ENCODE measurements at places on chromosomes 3 and 15. TPM values are rescaled to one million over a fixed set of nuclear protein-coding genes. Genes with fewer than 3 reads are reported as not detected.

The ADCY5 gene
- not detected for total RNA-seq

The RBPMS2 gene
- total RNA-seq: 0.14 TPM

The A4GNT gene
- total RNA-seq: not detected

The SRGAP3 gene
- 2.8 TPM for total RNA-seq

The LRRC34 gene
- 6.3 TPM for total RNA-seq

The TMEM266 gene
- total RNA-seq: not detected

The PROS1 gene
- total RNA-seq: 0.50 TPM

The EFCAB12 gene
- 1.4 TPM for total RNA-seq

The CCK gene
- total RNA-seq: not detected

The DNAJA4 gene
- 36.4 TPM for total RNA-seq

The GOLGA8G gene
- total RNA-seq: not detected

The ANAPC13 gene
- total RNA-seq: 47.6 TPM

The ERICH6 gene
- 0.19 TPM for total RNA-seq

The WWTR1 gene
- total RNA-seq: 0.53 TPM

The ROPN1 gene
- not detected for total RNA-seq

The PIGB gene
- 27.5 TPM for total RNA-seq

The GOLGA6B gene
- total RNA-seq: 0.51 TPM

The GXYLT2 gene
- total RNA-seq: 0.23 TPM

The USP50 gene
- not detected for total RNA-seq

The RTP1 gene
- total RNA-seq: not detected

The GOLGA8S gene
- total RNA-seq: 0.07 TPM

The PLCL2 gene
- 24.7 TPM for total RNA-seq

The TXNRD3 gene
- total RNA-seq: 2.9 TPM

The SLC2A2 gene
- not detected for total RNA-seq

The ZXDC gene
- 32.8 TPM for total RNA-seq

The SLC12A1 gene
- not detected for total RNA-seq

The BTBD1 gene
- 65.0 TPM for total RNA-seq

The PLSCR5 gene
- not detected for total RNA-seq

The CPNE9 gene
- total RNA-seq: 0.77 TPM

The ZPLD1 gene
- 0.17 TPM for total RNA-seq

The APBA2 gene
- 9.1 TPM for total RNA-seq

The CRABP1 gene
- total RNA-seq: 0.65 TPM

The RYR3 gene
- total RNA-seq: not detected

The TRPM1 gene
- total RNA-seq: not detected

The CPLX3 gene
- total RNA-seq: 0.14 TPM

The GATM gene
- total RNA-seq: 3.3 TPM

The LYZL4 gene
- not detected for total RNA-seq
